PC-9 (cell line): ENCODE measurements at places on chromosomes 4 and X. TPM values are rescaled to one million over a fixed set of nuclear protein-coding genes. Genes with fewer than 3 reads are reported as not detected.
A peak's percentile ranks its signal among the peaks of the same experiment; 100 is the strongest.

- H3K36me3 ChIP-seq, result no peaks in the 10 kb centered on the region
- no peak overlapping the region for H3K4me3 ChIP-seq
- no peak for DNase-seq
- no peaks in the 10 kb centered on the region for H3K27me3 ChIP-seq
- H3K27ac ChIP-seq, result no peak overlapping the region
- no peaks in the 10 kb centered on the region for H3K4me1 ChIP-seq
These were observed 56.8 kb downstream of the TAPT1 start for GRCh38 chr4:16169490-16169889.

The ANXA10 gene
- total RNA-seq, result 1.1 and 3.0 TPM in 2 replicates

GRCh38 chrX:15468036-15468435, 25.1 kb downstream of the PIR start:
- no peak overlapping the region for H3K4me3 ChIP-seq
- peaks cover 20% of the 10 kb centered on the region for H3K36me3 ChIP-seq
- no peak overlapping the region for H3K27ac ChIP-seq
- DNase-seq, result no peak
- H3K27me3 ChIP-seq, result no peaks in the 10 kb centered on the region

The EDA2R gene
- total RNA-seq, result not detected in 2 replicates

The ADGRL3 gene
- total RNA-seq, result 0.90 and 1.6 TPM in 2 replicates

DNA sequence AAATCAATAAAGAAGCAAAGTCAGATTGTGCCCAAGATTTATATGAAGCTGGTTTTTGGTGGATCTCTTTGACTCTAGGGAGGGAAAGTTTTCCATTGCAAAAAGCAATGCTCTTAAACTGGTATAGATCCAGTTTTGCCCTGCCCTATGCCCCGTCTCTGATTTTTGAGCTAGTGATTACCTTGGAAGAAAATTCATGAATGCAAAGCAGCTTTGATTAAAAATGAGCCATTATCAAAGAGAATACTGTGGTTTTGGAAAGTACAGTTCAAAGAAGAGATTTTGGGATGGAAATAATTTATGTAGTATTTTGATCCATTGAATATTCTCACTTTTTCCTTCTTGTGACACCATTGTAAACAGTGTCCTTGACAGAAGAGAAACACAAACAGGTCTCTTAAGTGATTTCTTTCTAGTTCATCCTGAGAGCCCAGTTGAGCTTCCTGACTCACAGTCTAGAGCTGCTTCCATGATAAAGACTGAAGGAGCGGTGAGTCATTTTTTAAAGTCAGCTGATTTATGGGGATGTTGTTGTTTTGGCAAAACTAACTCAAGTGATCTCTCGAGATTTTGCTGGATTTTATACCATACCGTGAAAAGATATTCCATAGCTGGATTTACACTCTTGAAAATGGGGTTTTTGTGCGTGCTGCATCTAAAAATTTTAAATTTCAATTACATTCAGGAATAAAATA, 76.7 kb downstream of the AFF1 start:
- H3K27ac ChIP-seq, result peak overlapping the region; percentile 10; the same call in 1 of the 2 replicates
- no peaks in the 10 kb centered on the region for H3K36me3 ChIP-seq
- H3K4me3 ChIP-seq, result no peak overlapping the region
- no peaks in the 10 kb centered on the region for H3K27me3 ChIP-seq
- DNase-seq, result peak; percentile 79

- H3K4me1 ChIP-seq, result no peaks in the 10 kb centered on the region
- H3K27me3 ChIP-seq, result no peaks in the 10 kb centered on the region
- no peak overlapping the region for H3K4me3 ChIP-seq
- no peak for DNase-seq
- H3K27ac ChIP-seq, result no peak overlapping the region
These were observed 12.1 kb upstream of the ETNPPL start for GRCh38 chr4:108774809-108775530.

The RHOH gene
- not detected in 2 replicates for total RNA-seq

The GPAT3 gene
- total RNA-seq, result 27.0 and 29.1 TPM in 2 replicates

DNA sequence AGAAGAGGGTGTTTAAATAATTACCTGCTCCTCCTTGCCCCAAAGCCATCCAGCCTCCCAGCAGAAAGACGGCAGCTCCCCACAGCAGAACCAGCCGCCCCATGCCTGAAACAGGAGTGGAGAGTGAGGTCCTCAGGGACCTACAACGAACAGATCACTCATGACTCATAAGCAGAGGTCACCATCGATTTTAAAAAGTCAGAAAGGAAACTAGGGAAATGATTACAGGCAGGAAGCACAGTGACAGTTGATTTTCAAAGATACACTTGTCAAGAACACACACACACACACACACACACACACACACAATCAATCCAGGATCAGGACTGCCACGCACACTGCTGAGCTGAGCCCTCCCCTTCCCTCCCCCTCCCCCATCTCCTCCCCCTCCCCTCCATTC, at the start of gene CRLF2:
Gene CRLF2 (minus strand): TSS at position 118 of the 400 bp plus-strand sequence. CDS start 15 bp downstream, at position 103.
- peak; percentile 91 for DNase-seq
- no peaks in the 10 kb centered on the region for H3K36me3 ChIP-seq
- H3K4me1 ChIP-seq, result peaks cover 23% of the 10 kb centered on the region
- H3K27ac ChIP-seq, result peak within 1 kb of the TSS; percentile 59

The SMR3B gene
- total RNA-seq, result not detected in 2 replicates

- DNase-seq, result no peak
- peaks cover 38% of the 10 kb centered on the region for H3K4me1 ChIP-seq
- no peaks in the 10 kb centered on the region for H3K36me3 ChIP-seq
These were observed 6.0 kb downstream of the PCDH7 start for GRCh38 chr4:30726090-30726675.
